Muscle of arm (tissue), 14 donors: ENCODE measurements at places on chromosomes 1 and 21. TPM values are rescaled to one million over a fixed set of nuclear protein-coding genes. Genes with fewer than 3 reads are reported as not detected.

DNA sequence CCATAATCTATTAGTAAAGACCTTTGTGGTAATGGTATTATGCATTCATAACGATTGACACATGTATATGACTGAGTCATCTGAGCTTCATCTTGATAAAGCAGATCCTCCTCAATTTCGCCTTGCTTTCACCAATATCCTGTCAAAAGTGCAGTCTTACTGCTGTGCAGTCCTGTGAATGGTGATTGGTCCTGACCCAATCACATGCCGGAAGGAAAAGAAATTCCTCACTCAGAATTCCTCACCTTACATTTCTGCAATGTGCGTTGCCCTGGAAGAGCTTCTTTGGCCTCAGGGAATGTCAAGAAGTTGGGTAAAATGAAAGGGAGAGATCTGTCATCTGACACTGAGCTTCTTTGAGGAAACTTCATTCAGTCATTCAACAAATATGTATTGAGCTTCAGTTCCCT lies 121.0 kb upstream of the TSPAN2 start:
- DNase-seq, result no peak

GRCh38 chr1:62355095-62355494 lies 35.9 kb upstream of the KANK4 start:
- DNase-seq, result no peak

DNA sequence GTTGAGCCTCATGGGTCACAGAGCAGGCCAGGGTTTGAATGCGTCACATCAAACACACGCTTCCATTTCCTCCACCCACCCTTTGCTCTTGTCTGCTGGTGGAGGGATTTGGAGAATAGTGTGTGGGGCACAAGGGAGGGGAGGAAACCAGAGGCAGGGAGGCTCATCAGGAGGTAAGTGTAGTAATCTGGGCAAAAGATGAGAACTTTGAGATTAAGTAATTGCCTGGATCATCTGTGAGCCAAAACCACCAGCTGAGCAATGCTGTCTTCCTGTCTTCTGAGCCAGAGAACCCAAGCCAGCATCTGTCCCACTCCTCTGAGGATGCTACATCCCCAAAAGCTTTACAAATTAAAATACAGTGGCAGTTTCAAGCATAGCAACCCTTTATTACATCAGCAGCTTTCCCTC lies 45.2 kb downstream of the C8B start:
- DNase-seq, result no peak

- DNase-seq, result no peak
Measured at GRCh38 chr1:111658622-111659021, 39.0 kb downstream of the RAP1A start.

GRCh38 chr1:220370041-220370700 lies 97.9 kb upstream of the RAB3GAP2 start:
- DNase-seq, result peak; percentile 87

GRCh38 chr1:172487550-172487949 lies 43.7 kb upstream of the PIGC start:
- no peak for DNase-seq

RHBDL2 gene
- polyA plus RNA-seq, result 3.8 TPM

WLS gene
- 110 TPM for polyA plus RNA-seq

LYPD8 gene
- polyA plus RNA-seq, result not detected

SLC16A4 gene
- 11.6 TPM for polyA plus RNA-seq

FLG2 gene
- 0.07 TPM for polyA plus RNA-seq
